ENCODE measurements at places on chromosomes 7 and 10. TPM values are rescaled to one million over a fixed set of nuclear protein-coding genes. Genes with fewer than 3 reads are reported as not detected.
A peak's percentile ranks its signal among the peaks of the same experiment; 100 is the strongest.

GRCh38 chr10:48899781-48900180 lies 39.9 kb downstream of the LRRC18 start:
- no peak for DNase-seq

The CALML5 gene
- not detected for total RNA-seq

DNA sequence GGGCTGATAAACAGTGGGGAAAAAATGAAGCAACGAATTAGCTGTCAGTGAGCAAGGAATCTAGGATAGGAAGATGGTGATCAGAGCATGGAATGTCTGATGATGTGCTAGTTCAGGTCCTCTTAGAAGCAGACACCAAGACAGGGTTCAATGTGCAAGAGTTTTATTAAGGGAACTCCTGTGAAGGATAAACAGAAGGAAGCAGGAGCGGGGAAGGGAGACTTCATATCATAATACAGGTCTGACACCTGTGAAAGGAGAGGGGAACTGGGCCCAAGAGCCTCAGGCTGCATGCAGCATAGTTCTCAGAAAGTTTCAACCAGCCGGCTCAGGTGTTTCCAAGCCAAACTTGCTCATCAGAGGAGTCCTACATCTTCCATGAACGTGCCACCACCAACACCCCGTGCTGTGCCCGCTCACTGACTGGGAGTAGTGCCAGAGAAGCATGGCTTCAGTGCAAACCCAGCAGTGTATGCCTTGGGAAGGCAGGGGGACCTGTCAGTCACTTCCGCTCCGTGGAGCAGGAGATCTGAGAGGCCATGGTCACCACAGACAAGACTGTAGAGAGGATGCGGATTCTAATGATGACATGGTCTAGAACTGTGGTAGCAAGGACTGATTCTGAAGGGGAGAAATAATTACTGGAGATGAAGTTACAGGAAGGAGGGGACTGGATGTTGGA lies 45.8 kb downstream of the ZNF800 start:
- no peak for DNase-seq

The ADAM22 gene
- total RNA-seq = 13.3 TPM

The HSPA12A gene
- total RNA-seq = 2.2 TPM

The SEMA3A gene
- 0.32 TPM for total RNA-seq

GRCh38 chr7:104826135-104826534 lies 187.9 kb upstream of the KMT2E start:
- DNase-seq = no peak

The DNAJC12 gene
- total RNA-seq = 2.1 TPM

- DNase-seq = no peak
Measured at GRCh38 chr10:119365773-119366599, 158.6 kb downstream of the GRK5 start.

GRCh38 chr10:2476218-2476811 lies 591.0 kb upstream of the PFKP start:
- no peak for DNase-seq

- DNase-seq = peak; percentile 70
Measured at GRCh38 chr10:30705101-30705624, 75.6 kb upstream of the LYZL2 start.

DNA sequence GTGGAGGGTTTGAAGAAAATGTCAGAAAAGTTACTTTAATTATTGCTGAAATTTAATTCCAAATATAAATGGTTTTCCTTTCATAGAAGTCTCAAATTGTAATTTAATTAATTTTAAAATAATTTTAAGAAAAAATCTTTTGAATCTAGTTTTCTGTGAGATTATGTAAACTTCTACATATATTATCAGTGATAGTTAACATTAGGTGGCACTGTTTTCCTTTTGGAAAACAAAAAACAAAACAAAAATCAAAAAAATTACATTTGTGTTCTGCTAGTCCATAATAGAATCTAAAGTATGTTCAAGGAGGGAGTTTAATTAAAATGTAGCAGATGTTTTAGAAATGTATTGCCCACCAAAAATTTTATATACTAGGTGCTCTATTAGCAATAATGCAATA lies 1456.7 kb downstream of the REEP3 start:
- no peak for DNase-seq

The COL17A1 gene
- not detected for total RNA-seq

GRCh38 chr10:101897633-101898032 lies 54.0 kb upstream of the KCNIP2 start:
- DNase-seq = no peak

DNA sequence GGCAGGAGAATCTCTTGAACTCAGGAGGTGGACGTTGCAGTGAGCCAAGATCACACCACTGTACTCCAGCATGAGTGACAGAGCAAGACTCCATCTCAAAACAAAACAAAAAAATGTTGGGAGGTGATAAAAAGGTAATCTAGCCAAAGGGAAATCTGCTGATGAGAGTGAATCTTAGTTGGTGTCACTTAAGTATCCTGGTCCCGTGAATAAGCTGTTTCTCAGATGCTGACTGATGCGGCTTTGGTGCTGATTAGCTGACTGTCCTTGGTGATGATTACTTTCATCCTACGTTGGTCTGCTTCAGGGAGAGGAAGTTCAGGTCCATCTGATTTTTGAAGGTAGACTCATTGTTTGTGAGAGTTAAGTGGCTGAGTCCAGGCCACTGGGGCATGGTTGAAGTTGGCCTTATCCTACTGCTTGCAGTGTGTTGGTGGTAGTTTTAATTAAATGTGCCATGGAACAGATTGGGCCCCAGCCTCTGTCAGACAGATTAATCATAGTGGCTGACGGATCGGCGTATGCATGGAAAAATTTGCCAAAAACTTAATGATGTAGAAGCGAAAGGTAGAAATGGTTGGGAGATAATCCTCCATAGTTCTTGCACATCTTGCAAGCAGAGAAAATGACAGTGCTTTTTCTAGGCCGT lies 17.4 kb upstream of the TMEM236 start:
- DNase-seq = no peak

GRCh38 chr10:13190816-13191215 lies 29.5 kb downstream of the MCM10 start:
- no peak for DNase-seq

DNA sequence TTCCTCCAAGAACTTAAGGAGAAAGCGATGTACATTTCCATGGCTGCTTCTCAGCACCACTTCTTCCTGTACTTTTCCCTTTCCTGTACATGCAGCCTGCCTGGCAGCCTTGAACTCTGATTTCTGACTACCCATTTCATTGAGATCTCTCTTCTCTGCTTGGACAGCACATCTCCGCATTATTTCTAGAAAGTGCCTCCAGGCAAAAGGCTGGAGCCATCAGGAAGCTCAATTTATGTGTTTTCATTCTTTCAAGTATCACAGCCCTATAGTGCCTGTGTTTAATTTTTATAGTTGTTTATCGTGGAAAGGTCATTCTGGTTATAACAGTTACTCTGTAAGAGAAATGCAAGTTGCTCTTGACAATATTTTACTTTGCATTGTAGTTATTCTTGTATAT lies 688.0 kb upstream of the ANKRD30A start:
- DNase-seq = no peak

DNA sequence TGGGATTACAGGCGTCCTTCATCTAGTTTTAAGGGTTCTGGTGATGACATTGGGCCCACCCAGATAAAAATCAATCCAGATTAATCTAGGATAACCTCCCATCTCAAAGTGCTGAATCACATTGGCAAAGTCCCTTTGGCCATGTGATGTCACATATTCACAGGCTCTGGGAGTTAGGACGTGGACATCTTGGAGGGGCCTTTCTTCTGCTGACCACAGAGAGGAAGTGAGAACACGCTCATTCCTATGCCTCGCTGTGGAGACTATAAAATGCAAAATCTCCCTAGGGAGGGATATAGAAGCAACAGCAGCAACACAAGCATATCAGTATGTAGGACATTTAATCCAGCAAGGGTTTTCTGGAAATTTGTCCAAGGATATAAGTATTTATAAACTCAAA lies 266.0 kb upstream of the PITRM1 start:
- no peak for DNase-seq

DNA sequence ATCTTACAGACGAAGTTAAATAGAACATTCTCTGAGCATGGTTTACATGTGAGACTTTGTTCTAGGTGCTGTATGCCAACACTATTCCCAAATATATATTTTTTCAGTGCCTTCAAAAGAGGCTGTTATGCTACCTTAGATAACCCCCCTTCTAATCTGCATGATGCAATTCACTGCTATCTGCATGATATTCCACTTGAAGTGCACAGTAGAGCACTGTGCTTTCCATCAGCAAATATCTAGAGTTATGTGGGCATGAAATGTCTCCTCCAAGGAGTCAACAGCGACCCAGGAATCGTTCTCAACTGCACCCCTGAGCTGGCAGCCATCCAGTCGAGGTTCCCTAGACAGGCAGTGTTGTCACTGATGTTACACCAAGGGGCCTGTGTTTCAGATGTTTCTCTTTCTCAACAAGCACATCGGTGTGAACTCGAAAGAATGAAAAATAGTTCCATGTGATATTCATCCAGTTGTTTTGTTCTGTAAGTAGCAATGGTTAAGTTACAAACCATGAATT lies 88.3 kb downstream of the PDE1C start:
- DNase-seq = no peak

DNA sequence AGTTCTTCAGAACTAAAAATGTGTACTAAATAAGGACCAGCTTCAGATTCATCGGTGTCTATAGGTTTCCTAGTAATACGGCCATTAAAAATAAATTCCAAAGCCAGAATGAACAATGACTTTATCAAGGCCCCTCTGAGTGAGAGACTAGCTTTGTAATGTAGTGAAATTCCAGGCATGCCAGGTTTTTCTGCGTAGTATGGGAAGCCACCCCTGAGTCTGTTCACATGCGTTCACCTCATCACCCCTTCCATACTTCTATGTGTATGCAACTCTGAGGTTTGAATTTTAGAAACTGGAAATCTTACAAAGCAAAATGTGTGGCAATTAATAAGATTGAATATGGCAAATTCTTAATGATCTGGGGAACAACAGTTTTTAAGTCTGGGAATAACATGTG lies 24.5 kb downstream of the RNF32 start:
- no peak for DNase-seq

The TAS2R3 gene
- total RNA-seq = 0.24 TPM

The HYAL4 gene
- total RNA-seq = 0.37 TPM

The PHYH gene
- total RNA-seq = 4.8 TPM

GRCh38 chr7:28573059-28573553 lies 160.8 kb downstream of the CREB5 start:
- no peak for DNase-seq

DNA sequence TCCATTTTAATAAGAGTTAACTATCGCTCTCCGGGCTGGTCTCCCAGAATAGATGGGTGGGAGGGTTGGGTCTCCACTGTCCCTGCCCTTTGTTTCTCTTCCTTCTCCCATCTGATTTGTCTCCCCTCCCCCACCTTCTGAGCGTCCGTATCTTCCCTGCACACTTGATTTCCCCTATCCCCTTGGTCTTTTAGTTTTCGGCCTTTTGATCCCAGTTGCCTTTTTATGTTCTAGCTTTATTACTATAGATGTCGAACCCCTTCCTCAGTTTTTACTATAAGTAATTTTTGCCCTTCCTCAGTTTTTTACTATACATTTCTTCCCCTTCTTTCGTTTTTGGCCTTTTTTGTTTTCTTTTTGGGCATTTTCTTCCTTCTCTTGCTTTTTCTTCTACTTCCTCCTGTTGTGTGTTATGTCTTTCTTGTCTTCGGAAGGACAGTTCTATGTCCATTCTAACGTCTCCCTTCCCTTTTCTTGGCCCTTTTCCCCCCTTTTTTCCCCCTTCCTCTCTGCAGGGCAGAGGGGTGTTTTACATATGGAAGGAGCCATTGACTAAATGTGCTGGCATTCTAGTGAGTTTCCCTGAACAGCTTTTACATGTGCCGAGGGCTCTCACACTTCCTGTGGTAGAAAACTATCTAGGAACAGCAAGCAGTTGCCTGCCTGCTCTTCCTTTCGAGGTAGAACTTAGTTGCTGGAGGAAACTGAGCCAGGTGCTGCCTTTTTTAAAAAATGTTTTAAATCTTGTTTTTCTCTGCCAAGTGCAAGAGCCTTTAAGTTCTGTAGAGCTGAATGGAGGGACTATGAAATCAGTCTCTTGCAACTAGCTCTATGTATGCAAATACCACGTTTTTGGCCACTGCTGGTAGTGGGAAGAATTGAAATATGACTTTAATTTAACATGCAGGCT lies 2.8 kb downstream of the TET1 start:
- no peak for DNase-seq

The ORAI2 gene
- 76.2 TPM for total RNA-seq

- DNase-seq = no peak
Measured at GRCh38 chr7:27464970-27465369, 197.7 kb downstream of the HIBADH start.

The EPHA1 gene
- 0.21 TPM for total RNA-seq

DNA sequence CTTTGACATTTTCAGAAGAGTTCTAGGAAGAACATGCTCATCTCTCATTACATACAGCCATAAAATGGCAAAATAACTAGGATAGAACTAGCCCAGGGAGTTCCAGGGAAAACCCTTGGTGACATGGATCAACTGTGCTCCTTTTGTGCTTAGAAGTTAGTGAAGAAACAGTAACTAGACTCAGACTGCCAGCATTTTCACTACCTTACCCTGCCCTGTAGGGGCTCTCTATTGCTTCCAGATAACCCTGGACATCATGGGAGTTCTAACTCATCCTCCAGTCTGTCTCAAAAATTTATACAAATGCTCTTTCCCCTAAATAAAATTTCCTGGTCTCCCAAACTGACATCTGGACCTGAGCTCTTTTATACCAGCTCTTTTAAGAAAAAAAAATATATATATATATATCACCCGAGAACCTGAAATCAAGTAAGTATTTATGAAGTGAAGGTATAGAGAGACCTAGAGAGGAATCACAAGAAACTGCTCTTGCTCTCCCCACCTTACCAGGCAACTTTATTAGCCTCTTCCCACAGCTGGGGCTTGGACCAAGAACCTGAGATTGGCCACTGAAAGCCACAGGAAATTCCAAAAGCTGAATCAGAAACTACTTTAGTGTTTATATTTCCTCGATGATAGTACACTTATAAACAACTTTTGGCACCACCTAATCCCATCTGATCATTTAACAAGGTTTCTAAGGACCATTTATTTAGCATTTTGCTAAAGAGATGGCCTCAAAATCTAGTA lies 101.4 kb downstream of the RELN start:
- no peak for DNase-seq

The CCDC3 gene
- total RNA-seq = 0.08 TPM

DNA sequence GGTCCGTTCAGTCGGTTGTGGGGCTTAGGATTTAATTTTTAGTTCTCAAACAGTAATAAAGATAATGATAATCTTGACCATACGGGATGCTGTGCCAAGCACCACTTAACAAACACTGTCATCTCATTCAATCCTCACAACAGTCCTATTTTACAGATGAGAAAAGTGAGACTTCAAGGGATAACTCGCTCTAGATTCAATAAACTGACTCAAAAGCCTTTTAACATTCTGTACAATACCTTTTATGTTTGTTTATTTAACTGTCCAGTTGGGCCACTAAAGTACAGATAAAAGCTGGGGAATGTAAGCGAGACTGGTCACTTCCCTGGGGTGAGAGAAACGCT lies 437 bp upstream of the CFAP69 start:
- DNase-seq = no peak

- DNase-seq = no peak
Measured at GRCh38 chr10:45409782-45410181, 35.8 kb downstream of the ALOX5 start.

Measured in GM12878 (cell line).